Astrocyte of the hippocampus (primary cell): ENCODE measurements at places on chromosomes 2 and 18.

DNA sequence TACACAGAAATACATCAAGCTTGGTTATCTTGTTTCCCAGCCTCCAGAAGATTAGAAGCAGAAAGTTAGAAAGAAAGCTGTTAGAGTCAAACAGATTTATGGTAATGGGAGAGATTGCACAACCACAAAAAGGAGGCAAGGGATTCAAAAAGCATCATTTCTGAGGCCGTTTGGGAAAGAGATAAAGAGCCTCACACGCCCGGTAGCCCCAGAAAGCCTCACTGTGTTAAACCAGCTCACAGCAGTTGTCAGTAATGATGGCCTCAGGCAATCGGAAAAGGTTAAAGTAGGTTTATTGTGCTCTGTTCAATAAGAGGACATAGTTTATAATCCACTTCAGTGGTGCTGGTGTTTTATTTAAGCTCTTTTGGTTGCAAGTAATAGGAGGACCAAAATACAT is 111.3 kb downstream of the DCC start:
- no peak for DNase-seq

DNA sequence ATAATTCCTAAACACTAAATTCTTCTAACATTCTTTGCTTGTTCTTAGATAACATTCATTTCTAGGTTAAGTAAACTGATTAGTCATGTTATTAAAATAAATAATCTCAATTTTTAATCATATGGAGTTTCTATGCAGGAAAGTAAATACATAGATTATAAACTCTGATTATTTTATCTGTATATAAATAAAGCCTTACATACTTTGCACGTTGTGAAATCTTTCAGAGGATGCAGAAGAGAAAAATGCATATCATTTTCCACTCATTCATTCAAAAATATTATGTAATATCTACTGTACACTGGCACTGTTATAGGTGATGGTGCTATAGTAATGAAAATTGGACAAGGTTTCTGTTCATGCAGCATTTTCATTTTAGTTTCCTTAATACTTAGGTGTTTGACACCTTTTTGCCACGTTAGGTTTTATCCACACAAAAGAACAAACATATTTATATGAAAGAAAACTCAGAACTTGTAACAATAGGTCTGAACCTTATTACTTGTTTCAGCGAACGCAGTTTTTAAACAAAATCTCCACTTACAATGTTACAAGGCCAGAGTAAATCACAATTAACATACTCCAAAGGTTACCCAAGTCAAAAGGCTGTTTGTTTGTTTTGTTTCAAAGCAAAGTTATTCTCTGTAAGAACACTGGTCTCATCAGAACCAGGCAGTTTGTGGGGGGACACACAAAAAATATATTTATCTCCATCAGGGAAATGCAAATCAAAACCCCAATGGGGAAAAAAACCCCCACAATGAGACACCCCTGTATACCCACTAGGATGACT is 27.4 kb downstream of the ADAM17 start:
- no peak for DNase-seq

- no peak for DNase-seq
These were observed 99.5 kb downstream of the DCC start for GRCh38 chr18:52439457-52439856.

GRCh38 chr2:219403861-219404260 is 14.3 kb upstream of the DES start:
- no peak for DNase-seq

DNA sequence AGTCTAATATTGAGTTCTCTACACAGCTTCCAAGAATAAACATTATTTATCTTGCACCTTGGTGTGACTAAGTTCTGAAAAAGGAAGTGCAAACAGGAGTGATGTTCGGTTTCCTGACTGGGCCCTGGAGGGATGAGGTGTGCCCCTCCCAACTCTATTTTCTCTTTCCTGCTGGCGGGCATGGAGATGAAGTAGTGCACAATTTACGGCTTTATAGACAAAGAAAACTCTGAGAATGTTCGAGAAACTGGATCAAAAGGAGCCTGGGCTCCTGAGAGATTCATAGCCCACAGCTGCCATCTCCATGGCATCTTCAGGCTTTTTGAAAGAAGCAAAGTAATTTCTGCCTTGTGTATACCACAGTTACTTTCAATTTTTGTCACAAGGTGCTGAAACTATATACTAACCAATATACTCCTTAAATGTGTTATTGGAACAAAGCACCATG is 22.3 kb downstream of the LRATD1 start:
- no peak for DNase-seq

- no peak for DNase-seq
These were observed 1.6 kb upstream of the ARHGEF4 start for GRCh38 chr2:130834931-130835765.
